Cortex of kidney (tissue), 1 donor: ENCODE measurements at places on chromosomes 7 and 10.

DNA sequence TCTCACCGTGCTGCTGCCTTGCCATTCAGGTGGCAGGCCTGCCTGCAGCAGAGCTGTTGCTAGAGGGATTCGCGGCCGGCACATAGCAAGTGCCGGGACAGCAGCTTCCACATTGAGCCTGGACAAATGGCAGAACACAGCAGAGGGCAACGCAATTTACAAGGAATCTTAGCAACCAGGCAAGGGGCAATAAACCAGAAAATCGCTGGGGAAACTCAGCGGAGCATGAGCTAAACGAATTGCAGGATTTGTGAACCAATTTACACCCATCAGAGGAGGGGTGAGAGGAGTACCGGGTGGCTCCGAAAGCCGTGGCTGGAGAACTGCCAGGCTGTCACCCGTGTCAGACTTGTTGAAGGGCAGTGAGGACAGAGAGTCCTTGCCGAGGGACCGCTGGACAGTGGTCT lies 58.6 kb upstream of the LOXL4 start:
- no peak for DNase-seq

GRCh38 chr10:125450218-125450617 lies 232.7 kb downstream of the TEX36 start:
- no peak for DNase-seq

DNA sequence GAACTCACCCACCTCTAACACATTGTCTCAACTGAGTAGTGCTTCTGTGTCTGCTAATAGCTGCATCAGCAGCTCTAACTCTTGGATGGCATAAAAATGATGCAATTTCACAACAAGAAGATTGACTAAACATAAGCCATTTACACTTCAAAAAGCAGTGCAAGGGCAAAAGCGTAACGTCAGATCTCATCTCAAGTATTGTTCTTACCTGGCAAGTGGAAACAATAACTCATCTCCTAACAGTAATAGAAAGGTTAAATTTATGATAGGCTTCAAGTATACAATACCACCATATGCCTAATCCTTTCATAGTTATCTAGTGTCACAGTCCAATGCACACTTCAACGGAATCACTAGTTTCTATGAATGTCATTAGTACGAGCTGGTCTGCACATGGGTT lies 14.8 kb downstream of the TPK1 start:
- DNase-seq: no peak

DNA sequence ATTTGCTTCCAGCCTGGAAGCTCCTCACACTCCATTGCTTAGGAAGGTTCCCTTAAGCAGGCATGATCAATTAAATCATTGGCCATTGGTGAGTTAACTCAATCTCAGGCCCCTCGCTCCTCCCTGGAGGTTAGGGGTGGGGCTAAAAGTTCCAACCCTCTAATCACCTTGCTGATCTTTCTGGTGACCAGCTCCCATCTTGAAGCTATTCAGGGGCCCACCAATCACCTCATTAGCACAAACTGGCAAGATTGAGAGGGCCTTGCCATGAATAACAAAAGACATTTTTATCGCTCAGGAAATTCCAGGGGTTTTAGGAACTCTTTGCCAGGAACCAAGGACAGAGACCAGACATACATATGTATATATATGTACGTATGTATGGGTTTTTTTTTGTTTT lies 58.4 kb downstream of the AGK start:
- no peak for DNase-seq

- DNase-seq: no peak
Observed at GRCh38 chr7:116340943-116341907, 130.9 kb downstream of the TES start.

DNA sequence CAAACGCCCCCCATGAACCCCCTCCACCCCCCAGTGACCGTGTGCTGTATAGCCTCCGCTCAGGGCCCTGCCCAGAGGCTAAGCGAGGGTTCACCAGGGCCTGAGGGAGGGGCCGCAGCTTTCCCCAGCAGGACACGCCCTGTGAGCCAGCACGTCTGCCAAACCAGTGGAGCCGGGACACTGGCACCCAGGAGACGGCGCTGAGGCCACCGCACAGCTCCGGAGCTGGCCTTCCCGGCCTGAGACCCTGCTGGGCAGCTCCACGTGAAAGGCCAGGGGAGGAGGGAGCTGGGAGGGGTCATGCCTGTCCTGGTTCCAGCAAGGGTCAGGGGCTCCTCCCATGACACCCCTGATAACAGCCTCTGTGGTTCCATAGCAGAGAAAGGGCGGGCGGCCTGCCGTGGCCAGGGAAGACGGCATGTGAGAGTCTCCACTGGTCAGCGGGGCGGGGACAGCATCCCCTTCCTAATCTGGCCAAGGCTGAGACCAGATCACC lies 278.3 kb downstream of the ELFN1 start:
- no peak for DNase-seq

DNA sequence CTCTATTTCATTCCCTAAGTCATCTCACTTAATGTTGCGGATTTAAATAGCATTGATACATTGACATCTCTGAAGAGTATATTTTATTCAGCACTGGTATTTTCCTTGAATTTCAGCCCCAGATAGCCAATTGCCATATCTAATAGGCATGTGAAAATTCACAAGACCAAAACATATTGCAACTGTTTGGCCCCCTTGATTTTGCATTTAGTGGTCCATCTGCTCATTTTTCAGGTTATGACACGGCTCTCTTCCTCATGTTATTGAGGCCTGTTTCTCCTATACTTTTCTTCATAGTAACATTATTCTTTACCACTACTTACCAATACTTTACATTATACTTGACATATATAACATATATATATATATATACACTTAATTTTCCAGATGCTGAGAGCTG lies 43.7 kb downstream of the MKLN1 start:
- DNase-seq: no peak

DNA sequence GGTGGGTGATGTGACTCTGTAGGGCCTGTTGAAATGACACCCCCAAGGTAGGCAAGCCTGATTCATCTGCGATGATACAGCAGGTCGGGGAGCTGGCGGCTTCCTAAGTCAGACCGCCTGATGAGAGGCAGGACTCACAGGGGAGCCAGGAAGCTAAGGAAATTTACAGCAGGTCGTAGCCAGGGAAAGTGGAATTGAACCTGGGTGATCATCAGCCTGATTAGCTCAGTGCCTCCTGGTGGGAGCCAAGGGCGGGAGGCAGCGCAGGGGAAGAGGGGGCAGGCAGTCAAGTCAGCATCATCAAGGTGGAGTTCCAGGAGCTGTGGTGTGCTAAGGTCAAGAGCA lies 18.5 kb upstream of the TRIM56 start:
- DNase-seq: no peak

DNA sequence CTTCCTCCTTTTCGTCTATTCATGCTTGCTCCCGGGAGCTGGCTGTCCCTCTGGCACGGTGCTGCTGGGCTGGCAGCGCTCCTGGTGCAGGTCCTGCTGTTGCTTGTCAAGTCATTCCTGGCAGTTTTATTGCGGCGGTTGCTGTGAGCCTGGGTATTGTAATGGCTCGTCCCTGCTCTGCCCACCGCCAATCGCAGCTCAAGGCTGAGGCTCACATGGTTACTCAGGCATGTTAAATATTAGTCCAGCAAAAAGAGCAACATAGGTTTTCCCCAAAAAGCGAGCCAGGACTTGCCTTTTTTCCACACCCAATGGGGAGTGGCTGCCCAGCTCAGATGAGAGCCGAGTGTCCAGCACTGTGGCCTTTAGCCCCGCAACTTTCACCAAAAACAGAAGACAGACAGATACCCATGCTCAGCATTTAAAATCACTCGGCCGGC lies 492.9 kb upstream of the FOXK1 start:
- no peak for DNase-seq

DNA sequence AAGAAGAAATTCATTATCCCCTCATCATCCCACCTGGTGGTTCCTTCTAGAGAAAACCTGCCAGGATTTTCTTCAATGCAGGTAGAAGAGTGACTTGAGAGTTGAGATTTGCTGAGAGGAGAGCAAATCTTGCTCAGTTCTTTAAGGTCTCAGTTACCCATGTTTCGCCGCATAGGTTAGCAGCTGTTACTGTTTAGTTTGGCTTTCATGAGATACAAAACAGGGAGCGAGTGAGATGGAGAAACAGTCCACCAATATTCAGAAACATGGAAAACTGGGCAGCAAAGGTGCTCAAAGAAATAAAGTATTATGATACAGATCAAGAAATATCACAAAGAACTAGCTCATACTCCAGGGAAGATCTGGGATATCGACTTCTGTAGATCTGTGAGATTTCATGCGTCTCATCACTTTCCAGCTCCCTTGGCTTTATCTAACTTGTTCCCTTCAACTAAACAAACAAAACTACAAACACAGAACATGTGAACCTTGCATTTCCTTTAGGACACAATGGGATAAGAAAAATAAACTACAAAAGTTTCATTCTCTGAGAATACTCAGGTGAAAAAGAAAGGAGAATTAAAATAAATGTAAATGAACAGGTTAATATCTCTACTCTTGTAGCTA lies 63.4 kb downstream of the AKR1C4 start:
- DNase-seq: no peak
